ENCODE measurements at places on chromosomes 5 and 9. TPM values are rescaled to one million over a fixed set of nuclear protein-coding genes. Genes with fewer than 3 reads are reported as not detected.
A peak's percentile ranks its signal among the peaks of the same experiment; 100 is the strongest.

IL9 gene
- not detected for total RNA-seq

GLRA1 gene
- not detected for total RNA-seq

BTNL9 gene
- total RNA-seq = 34.1 TPM

CTSV gene
- 1.5 TPM for total RNA-seq

CORO2A gene
- 17.4 TPM for total RNA-seq

SPINK13 gene
- total RNA-seq = not detected

TEK gene
- total RNA-seq = 12.5 TPM

SLC36A3 gene
- not detected for total RNA-seq

PAEP gene
- not detected for total RNA-seq

DNA sequence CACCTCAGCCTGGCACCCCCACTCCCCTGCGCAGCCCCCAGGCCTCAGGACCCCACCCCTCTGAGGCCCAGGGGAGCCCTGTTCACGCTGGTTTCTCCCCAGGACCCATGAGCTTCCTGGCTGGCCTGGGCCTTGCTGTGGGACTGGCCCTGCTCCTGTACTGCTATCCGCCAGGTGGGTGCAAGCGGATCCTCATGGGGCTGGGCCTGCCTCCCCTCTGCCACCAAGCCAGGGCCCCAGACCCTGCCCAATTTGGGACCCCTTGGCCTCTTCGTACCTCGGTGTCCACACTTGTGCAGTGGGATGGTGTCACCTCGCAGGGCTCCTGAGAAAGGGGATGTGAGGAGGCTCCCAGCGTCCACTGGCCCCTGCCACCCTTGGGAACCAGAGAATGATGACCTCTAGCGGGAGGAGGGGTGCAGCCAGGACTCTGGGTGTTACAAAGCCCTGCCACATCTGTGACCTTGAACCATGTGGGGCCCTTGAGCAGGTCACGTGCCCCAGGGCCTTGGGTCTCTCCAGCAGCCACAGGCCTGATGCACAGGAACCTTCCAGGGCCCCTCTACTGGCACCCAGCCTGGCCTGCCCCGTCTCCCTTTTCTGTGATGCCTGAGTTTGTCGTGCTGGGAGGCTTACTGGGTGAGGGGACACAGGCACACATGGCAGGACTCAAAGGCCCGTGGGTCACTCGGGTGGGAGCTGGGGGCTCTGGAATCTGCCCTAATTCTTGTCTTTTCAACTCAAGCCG is 16.3 kb downstream of the CARD19 start:
- no peak overlapping the region for H3K27ac ChIP-seq
- DNase-seq = no peak
- H3K4me1 ChIP-seq = peaks cover 8% of the 10 kb centered on the region
- H3K27me3 ChIP-seq = no peaks in the 10 kb centered on the region

GRCh38 chr5:9545992-9546851 is at the start of gene SEMA5A:
Gene SEMA5A, minus strand, starts transcription at chr5:9546075. Its CDS starts 166,129 bp downstream, at chr5:9379946.
- H3K36me3 ChIP-seq = no peaks in the 10 kb centered on the region
- H3K4me3 ChIP-seq = peak within 1 kb of the TSS; percentile 77
- H3K4me1 ChIP-seq = peaks cover 24% of the 10 kb centered on the region
- DNase-seq = no peak
- H3K27me3 ChIP-seq = no peaks in the 10 kb centered on the region
- H3K27ac ChIP-seq = peak within 1 kb of the TSS; percentile 88

DNA sequence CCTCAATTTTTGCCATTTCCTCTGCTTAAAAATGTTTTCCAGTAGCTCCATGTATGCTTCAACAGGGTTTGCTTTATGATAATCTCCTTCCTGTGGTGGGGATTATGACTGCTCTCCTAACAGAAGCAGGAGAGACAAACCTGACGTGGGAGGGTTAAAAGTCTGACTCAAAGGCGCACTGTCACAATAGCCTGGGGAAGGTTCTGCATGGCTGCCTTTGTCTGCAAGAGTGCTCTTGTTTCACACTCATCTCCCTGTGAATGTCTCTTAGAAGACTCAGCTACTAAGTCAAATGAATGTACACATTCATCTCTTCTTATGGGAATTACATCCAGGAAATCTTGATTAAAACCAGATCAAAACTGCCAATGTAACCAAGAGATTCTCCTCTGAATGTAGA is 90.9 kb upstream of the MTAP start:
- H3K4me3 ChIP-seq = no peak overlapping the region
- no peak for DNase-seq
- no peaks in the 10 kb centered on the region for H3K4me1 ChIP-seq
- H3K27ac ChIP-seq = no peak overlapping the region

- no peak overlapping the region for H3K4me3 ChIP-seq
- H3K36me3 ChIP-seq = no peaks in the 10 kb centered on the region
- no peak for DNase-seq
These were observed 39.0 kb upstream of the TARS1 start for GRCh38 chr5:33401482-33402390.

- H3K4me3 ChIP-seq = no peak overlapping the region
- no peak overlapping the region for H3K27ac ChIP-seq
- no peaks in the 10 kb centered on the region for H3K36me3 ChIP-seq
- DNase-seq = no peak
- H3K4me1 ChIP-seq = no peaks in the 10 kb centered on the region
These were observed 94.3 kb downstream of the INSYN2B start for GRCh38 chr5:169886033-169886432.

GRCh38 chr9:11235061-11235460 is 622.3 kb upstream of the PTPRD start:
- H3K36me3 ChIP-seq = no peaks in the 10 kb centered on the region
- no peaks in the 10 kb centered on the region for H3K4me1 ChIP-seq
- H3K4me3 ChIP-seq = no peak overlapping the region

DNA sequence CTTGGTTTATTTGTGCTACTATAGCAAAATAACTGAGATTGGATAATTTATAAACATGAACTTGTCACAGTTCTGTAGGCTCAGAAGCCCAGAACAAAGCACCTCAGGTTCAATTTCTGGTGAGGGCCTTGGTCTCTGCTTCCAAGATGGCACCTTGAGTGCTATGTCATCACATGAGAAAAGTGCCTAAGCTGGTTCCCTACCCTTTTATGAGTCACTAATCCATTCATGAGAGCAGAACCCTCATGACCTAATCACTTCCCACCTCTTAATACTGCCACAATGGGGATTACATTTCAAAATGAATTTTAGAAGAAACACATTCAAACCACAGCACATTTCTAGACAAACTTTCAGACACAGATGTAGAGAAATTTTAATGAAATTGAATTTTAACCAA is 98.2 kb upstream of the PRSS3 start:
- no peak overlapping the region for H3K4me3 ChIP-seq
- H3K4me1 ChIP-seq = no peaks in the 10 kb centered on the region
- H3K27me3 ChIP-seq = no peaks in the 10 kb centered on the region
- no peak for DNase-seq
- H3K27ac ChIP-seq = no peak overlapping the region

Measured in vagina (tissue), 2 donors.